ENCODE measurements at places on chromosomes 2 and 18.

DNA sequence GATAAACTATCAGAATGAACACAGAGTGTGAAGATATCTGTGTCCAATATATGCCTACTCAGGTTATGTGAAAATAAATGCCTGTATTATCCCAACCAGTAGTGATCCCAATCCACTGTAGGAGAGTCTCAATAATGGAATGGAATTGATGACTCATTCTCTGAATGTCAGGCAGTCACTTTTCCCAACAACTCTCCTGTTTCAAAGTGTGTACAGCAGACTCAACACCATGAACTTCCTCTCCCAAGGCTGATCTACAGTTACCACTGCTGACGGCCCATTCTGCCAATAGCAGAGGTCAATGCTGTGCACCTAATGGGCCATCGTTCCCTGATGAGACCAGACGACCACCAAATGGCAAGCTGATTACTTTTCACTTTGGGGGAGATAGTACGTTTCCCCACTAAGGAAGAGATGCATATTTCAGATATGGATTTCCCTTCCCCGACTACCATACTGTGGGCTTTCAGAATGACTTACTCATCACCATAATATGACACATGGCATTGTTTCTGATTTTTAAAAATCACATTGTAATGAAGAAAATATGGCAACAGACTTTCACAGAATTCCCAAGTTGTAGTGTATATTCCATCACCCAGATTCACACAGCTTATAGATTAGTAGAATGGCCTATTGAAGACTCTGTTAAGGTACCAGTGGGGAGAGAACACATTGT is 601.7 kb upstream of the VRK2 start:
- no peak overlapping the region for H3K4me3 ChIP-seq
- DNase-seq = no peak
- H3K4me1 ChIP-seq = no peaks in the 10 kb centered on the region
- no peak overlapping the region for H3K27ac ChIP-seq
- H3K27me3 ChIP-seq = no peaks in the 10 kb centered on the region
- H3K36me3 ChIP-seq = no peaks in the 10 kb centered on the region

DNA sequence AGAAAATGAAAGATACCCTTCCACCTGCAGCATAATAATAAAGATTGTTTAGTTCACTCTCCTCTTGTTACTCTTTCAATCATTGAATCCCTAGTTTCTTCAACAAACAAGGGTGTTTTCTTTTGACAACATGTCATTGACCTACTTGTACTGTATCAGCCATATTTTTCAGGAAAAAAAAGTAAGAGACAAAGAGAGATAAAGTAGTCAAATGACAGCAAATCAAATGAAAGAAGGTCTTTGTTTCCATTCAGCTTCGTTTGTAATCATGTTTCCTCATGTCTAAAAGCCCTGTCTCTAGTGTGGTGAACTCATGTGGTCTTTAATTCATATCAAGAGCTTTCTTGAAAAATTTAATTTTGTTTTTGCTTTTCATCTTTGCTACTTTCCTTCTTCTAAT is 557.8 kb upstream of the LRATD1 start:
- no peak overlapping the region for H3K27ac ChIP-seq
- no peaks in the 10 kb centered on the region for H3K36me3 ChIP-seq
- DNase-seq = no peak
- no peak overlapping the region for H3K4me3 ChIP-seq
- H3K4me1 ChIP-seq = no peaks in the 10 kb centered on the region
- no peaks in the 10 kb centered on the region for H3K27me3 ChIP-seq

GRCh38 chr2:185433824-185434223 is 304.8 kb upstream of the FSIP2 start:
- no peak overlapping the region for H3K27ac ChIP-seq
- no peak overlapping the region for H3K4me3 ChIP-seq
- H3K36me3 ChIP-seq = no peaks in the 10 kb centered on the region
- H3K27me3 ChIP-seq = no peaks in the 10 kb centered on the region
- DNase-seq = no peak

GRCh38 chr2:227398684-227399670 is 11.2 kb upstream of the SCYGR1 start:
- no peak for DNase-seq
- no peaks in the 10 kb centered on the region for H3K36me3 ChIP-seq
- H3K4me1 ChIP-seq = peaks cover 20% of the 10 kb centered on the region
- no peaks in the 10 kb centered on the region for H3K27me3 ChIP-seq

DNA sequence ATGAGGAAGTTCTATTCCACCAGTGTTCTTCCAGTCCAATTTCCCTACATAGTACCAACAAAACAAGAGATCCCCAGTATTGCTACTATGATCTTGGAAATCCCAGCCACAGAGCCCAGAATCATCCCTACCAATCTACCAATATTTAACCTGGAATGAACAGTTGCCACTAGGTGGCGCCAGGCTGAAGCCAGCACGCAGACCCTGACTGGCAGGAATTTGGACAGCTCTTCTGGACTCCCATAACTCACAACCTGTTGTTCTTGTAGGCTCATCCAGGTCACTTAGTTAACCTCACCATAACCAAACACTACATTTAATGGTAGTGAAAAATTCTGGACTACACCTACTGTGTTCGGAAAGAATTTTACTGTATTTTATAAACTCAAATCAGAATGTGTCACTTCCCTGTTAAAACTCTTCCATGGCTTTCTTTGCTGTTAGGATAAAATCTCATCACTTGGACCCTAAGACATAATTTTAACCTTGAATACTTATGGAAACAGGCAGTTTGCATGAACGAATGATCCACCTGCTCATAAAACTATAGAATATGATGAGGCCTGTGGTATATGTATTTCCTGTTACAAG is 59.8 kb upstream of the SLC38A11 start:
- H3K27ac ChIP-seq = no peak overlapping the region
- H3K27me3 ChIP-seq = peaks cover 4% of the 10 kb centered on the region
- DNase-seq = peak; percentile 54
- H3K4me1 ChIP-seq = no peaks in the 10 kb centered on the region

DNA sequence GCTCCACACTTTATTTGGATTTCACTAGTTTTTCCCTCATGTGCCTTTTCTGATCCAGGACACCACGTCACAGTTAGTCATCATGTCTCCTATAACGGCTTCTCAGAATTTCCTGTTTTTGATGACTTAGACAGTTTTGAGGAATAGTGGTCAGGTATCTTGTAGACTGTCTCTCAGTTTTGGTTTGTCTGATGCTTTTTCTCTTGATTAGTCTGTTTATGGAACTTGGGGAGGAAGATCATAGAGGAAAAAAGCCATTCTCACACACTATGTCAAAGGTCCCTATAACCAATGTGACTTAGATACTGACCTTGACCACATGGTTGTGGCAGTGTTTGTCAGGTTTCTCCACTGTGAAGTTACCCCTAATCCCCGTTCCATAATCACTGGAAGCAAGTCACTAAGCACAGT is 89.0 kb downstream of the RAPH1 start:
- no peaks in the 10 kb centered on the region for H3K27me3 ChIP-seq
- H3K4me1 ChIP-seq = peaks cover 9% of the 10 kb centered on the region
- H3K36me3 ChIP-seq = peaks cover 61% of the 10 kb centered on the region
- DNase-seq = no peak
- peak overlapping the region; percentile 9 for H3K27ac ChIP-seq

DNA sequence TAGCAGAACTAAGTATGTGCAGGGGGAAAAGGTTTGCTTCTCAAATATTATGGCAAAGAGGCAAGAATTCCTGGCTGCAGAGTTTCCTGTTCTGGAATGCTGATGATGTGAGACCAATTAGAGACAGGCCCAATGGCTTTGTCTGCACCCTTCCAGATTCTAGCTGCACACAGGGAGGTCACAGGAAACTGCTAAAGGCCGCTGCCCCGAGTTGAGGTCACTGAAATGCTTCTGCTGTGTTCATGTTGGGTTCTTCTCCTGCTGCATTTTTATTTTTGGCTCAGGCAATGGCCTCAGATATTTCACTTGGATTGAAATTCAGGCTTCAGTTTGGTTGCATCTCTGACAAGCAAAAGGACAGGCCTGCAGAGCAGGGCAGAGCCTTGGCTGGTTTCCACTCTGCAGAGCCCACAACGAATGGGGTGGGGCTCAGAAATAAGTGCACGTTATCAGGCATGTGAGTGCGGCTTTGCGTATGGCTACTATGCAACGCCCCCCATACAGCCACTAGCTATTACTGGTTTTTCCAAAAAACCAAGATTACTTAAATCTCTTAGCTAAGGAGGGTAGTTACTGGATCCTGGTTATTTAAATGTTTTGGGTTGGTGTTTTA is 66.9 kb upstream of the FZD5 start:
- no peaks in the 10 kb centered on the region for H3K27me3 ChIP-seq
- H3K4me3 ChIP-seq = no peak overlapping the region
- no peak overlapping the region for H3K27ac ChIP-seq
- DNase-seq = no peak
- H3K4me1 ChIP-seq = peaks cover 11% of the 10 kb centered on the region
- no peaks in the 10 kb centered on the region for H3K36me3 ChIP-seq

Measured in activated T-cell treated with anti-CD3 and anti-CD28 coated beads, Interleukin-2, amount 50 U/mL, for 24 hours (primary cell).